NCI-H345 (cell line): ENCODE measurements at places on chromosomes 3 and 15.

- no peak for DNase-seq
Measured at GRCh38 chr3:176927280-176927679, 270.0 kb downstream of the TBL1XR1 start.

DNA sequence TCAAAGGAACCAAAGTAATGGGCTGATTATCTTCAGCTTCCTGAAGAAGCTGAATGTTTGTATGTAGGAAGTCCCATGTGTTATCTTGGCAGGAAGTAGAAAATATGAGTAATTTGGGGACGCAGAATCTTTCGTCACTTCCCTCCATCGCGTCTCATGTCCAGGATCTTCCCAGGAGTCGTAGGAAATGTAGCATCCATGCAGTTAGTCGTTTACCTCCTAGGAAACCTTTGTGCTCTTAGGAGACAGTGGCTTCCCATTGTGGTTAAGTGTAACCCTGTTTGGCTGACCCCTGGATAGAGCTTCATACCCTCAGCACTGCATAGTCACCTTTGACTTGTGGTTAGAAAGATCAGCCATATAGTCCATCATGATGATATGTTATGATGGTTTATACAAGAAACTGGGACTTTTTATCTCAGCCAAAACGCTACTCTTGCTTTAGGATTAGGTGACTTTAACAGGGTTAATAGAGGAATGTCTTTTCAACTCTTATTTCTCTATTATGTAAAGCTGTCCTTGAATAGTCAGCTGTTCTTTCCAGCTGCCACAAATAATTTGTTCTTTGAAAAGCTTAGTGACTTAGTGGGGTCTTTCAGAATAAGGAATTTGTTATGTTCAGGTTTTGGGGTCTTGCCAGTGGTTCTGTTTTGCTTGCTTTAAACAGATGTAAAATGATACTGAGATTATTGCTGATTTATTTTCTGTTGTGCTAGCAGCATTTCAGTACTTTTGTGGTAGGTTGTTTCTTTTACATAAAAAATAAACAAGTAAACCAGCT is 92.2 kb downstream of the KLHL25 start:
- DNase-seq = no peak

DNA sequence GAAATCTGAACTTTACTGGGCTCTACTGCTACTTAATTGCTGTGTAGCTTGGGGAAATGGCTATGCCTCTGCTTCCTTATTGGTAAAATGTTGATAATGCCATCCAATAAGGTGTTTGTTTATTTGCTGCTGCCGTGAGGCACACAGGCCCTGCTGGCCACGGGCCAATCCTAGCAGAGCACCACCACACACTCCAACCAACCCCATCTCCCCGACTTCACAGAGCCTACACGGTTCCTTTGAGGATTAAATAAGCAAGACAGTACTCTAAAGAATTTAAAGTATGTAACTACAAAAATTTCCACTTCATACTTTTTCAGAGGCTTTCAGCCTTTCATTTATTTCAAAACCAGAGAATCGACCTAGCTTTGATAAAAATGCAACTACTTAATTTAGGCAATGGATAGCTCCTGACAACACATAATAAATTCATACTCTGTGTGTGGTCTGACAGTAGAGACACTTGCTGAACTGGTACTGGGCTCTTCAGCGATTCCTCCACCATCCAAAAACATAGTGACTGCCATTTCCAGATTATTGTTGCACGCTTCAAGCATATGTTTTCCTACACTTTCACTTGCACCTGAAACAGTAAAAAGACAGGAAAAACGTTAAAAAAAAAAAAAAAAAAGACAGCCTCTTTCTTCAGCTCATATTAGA is 25.3 kb downstream of the UBXN7 start:
- no peak for DNase-seq

DNA sequence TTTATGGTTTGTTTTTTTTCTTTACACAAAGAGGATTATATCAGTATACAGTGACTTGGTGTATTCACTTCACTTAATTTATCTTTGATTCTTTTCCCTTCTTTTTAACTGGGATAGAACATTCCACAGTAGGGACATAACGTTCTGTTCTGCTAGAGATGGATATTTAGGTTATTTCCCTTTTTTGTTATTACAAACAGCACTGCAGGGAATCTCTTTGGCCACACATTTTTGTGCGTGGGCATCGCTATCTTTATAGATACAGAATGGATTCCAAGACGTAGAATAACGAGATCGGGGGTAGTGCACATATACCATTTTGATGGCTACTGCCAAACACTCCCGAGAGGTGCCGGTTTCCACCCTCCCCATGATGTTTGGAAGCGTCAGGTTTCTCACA is 44.8 kb downstream of the PXYLP1 start:
- DNase-seq = no peak

GRCh38 chr3:185332026-185332735 is 30.8 kb upstream of the MAP3K13 start:
- peak; percentile 73 for DNase-seq

DNA sequence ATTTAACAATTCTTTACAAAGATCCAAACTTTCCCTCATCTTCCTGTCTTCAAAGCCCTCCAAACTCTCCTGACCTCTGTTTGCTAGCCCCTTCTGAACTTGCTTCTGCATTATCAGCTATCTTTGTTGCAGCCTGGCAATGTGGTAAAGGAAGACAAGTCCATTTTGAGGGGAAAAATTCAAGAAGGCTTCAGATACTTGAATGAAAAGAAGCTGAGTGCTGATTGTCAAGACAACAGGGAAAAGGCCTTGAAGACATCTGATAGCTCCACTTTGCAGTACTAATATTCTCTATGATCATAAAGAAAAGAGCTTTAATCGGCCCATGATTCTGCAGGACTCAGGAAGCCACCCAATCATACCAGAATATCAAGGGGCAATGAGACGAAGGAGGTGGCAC is 91.8 kb downstream of the LMLN start:
- DNase-seq = no peak

GRCh38 chr3:115819785-115820384 is 196.6 kb downstream of the GAP43 start:
- DNase-seq = peak; percentile 70

DNA sequence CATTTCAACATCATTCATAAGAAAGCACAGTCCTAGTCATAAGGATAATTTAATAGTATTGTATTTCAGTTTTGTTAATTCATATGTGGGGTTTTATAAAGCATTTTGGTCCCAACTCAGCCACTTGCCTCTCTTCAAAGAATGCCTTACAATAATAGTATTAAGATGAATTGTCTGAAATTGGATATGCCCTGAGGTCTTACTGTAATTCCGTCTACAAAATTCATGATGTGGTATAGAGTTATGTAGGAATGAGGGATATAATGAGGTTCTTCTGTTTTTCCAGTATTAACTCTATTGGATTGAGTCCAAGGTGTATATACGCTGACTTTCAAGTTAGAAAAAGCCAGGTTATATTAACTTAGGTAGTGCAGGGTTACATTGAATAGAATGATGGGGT is 177.0 kb downstream of the GOLIM4 start:
- DNase-seq = no peak

DNA sequence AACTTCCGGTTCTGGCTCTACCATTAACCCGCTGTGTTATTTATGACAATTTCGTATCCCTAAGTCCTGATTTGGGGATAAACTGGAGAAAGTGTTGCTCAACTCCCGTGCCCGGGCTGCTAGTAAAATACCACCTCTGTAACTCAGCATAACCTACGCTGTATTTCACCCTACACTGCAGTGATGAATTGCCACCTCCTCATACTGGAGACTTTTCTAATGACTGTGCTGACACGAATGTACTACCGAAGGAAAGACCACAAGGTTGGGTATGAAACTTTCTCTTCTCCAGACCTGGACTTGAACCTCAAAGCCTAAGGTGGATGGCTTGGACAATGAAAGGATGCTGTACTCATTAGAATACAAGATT is 16.5 kb downstream of the SLC51A start:
- DNase-seq = no peak

GRCh38 chr15:50786438-50786837 is 20.9 kb upstream of the SPPL2A start:
- no peak for DNase-seq

DNA sequence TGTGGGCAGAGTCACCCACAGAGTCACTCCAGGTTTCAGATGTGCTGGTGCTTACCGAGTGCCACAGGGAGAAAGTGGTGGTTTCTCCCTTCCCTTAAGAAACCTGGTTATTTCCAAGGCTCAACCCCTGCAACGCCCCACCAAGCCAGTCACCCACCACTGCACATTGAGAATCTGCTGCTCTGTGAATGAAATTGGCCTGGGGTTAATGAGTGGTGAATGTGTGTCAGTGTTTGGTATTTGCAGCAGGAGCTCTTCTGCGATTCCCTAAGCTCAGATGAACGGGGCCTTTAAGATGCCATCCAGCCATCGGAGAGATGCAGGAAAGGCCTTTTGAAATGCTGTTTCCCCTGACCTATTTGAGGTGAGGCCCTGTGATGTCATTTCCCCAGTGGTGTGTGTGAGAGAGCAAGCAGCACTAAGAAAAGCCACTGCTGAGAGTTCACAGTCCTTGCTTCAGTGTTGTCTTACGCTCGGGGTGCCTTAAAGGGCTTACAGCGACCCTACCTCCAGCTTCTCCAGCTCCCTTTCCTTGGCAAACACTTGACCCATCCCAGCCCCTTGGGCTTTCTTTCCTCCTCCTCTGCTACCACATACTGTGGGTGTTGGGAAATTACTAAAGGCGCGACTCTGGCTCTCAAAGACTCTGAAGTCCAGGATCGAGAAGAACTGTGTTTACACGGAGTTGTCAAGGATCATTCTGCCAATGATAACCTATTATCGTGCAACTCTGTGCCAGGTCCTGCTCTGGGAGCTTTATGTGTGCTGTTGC is 68.9 kb downstream of the SMAD3 start:
- no peak for DNase-seq

GRCh38 chr3:58144478-58145325 is 66.1 kb downstream of the DNASE1L3 start:
- peak; percentile 73 for DNase-seq

DNA sequence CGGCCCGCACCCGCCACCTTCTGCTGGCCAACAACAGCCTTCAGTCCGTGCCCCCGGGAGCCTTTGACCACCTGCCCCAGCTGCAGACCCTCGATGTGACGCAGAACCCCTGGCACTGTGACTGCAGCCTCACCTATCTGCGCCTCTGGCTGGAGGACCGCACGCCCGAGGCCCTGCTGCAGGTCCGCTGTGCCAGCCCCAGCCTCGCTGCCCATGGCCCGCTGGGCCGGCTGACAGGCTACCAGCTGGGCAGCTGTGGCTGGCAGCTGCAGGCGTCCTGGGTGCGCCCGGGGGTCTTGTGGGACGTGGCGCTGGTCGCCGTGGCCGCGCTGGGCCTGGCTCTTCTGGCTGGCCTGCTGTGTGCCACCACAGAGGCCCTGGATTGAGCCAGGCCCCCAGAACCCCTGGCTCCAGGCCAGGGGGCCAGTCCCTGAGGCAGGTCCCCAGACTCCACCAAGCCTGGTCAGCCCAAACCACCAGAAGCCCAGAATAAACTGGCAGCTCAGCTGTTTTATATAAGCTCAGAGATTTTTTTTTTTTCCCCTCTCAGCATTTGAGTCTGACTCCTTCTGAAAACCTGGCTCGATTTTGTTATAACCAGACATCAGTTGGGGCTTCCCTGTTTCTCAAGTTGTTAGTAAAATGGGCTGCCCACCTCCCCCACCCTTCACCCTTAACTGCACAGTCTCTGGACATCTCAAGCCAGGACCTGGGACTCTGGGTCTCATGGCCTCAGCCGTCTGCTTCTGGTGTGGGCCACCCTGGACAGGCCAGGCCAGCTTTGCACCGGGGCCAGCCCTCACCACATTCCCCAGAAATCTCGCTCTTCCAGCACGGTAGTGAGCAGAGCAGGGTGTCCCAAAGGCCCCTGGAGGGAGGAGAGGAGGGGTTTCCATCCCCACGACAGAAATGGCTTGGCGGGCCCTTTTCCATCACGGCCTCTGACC is 1.6 kb downstream of the GP9 start:
- DNase-seq = no peak

DNA sequence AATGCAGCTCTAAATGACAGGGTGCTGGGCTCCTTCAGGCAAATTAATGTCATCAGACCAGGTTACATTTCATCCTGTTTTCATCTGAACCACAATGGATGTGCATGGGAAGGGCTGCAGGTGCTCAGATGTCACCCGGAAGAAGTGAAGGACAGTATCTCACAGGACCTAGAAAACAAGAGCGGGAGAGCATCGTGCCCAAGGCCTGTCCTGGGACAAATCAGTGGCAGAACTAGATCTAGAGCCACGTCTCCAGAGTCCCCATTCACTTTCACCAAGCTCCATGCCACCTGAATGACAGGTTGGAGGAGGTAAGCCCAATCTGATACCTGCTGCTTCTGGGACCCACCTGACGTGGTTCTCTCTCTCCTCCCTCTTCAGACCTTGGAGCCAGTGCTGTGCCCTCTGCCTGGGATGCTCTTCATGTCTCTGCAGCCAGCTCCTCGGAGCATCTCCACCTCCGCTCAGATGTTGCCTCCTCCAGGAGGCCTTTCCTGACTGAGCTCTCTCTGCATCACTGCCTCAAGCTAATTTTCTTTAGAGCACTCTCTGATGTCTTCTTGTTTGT is 77.3 kb downstream of the CPN2 start:
- DNase-seq = no peak

DNA sequence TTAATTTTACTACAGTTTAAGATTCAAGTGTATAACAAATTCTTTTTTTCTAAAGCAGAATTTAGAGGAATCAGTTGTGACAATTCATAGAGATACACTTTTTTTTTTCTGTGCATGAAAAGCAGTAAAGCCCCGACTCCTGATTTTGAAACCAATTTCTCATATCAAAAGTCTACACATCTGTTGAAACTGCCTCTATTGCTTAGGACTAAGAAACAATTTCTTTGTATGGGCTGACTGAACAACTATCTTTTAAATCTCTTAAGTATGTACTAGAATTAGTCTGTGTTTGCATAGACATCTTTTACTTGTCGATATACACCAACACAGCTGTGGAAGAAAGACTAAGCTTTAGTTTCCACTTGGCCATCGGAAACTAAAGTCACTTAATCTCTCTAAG is 127.6 kb downstream of the MEIS2 start:
- DNase-seq = no peak

GRCh38 chr15:31523027-31523654 is 196.5 kb downstream of the KLF13 start:
- no peak for DNase-seq

- no peak for DNase-seq
Measured at GRCh38 chr3:109900783-109901182, 563.4 kb upstream of the DPPA4 start.

GRCh38 chr15:92452143-92452542 is 58.5 kb downstream of the ST8SIA2 start:
- DNase-seq = no peak

- no peak for DNase-seq
Measured at GRCh38 chr3:182650568-182651128, 142.7 kb upstream of the ATP11B start.

GRCh38 chr3:30964612-30965011 is 70.2 kb upstream of the GADL1 start:
- no peak for DNase-seq

- no peak for DNase-seq
Measured at GRCh38 chr3:126578702-126579101, 20.0 kb upstream of the C3orf22 start.

GRCh38 chr3:174387736-174388135 is 471.4 kb upstream of the NAALADL2 start:
- no peak for DNase-seq

GRCh38 chr15:24761704-24762302 is 86.2 kb downstream of the NPAP1 start:
- DNase-seq = no peak
